ENCODE measurements at places on chromosomes 12 and 14.

DNA sequence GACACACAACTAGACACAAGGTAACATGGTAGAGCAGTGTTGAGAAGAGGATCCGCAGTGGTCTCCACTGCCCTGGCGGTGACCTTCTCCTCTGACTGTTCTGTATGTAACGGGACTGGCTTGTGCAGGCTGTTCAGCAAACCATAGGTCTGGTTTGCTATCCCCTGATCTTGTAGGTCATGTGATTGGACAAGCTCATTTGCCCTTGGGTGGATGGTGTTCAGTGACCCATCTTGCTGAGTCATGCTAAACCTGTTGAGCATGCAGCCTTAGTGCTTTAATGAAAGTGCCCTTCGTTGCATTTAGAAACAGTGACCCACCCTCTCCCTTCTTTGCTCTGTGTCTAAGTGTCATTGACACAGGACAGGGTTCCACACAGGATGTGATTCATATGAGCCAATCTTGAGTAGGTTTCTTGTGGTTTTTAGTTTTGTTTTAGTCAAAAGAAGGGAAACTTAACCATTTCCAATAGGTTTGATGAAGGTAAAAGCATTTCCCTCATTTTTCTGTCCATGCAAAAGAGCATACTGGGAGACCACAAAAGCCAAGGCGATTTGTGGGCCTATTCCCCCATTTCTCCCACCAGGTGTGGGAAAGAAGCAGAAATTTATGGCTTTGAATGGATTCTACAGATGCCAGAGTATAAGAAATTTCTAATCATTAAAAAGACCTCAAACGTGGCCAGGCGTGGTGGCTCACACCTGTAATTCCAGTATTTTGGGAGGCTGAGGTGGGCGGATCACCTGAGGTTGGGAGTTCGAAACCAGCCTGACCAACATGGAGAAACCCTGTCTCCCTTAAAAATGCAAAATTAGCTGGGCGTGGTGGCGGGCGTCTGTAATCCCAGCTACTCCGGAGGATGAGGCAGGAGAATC lies 32.6 kb upstream of the HIF1A start:
- peak; percentile 86 for DNase-seq

GRCh38 chr12:124545508-124546418 lies 21.6 kb downstream of the NCOR2 start:
- DNase-seq: peak; percentile 53

GRCh38 chr12:25811656-25812126 lies 146.8 kb upstream of the RASSF8 start:
- DNase-seq: no peak

- no peak for DNase-seq
These were observed 34.3 kb upstream of the CHST11 start for GRCh38 chr12:104422441-104422840.

DNA sequence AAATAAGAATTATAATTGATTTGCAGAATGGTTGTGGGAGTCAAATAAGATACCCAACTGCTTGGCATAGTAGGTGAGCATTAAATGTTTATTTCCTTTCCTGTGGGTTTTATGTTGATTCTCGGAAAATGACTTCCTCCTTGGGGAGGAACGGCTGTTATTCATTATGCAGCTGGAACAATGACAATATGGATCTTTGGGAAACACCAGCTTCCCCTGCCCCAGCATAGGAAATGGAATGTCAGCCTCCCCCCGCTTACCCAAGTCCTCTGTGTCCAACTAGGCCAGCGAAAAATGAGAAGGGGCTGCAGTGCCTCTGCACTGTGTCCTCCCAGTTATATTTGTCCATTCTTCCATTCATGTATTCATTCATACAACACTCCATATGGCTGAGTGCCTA lies 11.7 kb upstream of the CCDC177 start:
- DNase-seq: no peak

DNA sequence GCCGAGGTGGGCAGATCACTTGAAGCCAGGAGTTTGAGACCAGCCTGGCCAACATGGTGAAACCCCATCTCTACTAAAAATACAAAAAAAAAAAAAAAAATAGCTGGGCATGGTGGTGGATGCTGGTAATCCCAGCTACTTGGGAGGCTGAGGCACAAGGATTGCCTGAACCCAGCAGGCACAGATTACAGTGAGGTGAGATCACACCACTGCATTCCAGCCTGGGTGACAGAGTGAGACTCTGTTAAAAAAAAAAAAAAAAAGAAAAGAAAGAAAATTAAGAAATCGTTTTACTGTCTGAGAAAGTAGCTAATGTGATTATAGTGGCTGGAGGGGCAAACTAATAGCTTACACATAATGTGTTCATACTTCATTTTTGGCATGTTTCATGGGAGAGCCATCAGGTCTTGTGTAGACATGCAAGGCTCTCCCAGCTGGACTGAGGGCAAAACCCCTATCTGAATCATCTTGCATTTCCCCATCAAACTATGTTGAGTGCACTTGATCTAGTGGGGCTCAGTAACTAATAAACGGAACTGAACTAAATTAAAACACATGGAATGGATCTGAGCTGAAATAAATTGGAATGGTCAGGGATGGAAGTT lies 16.2 kb downstream of the KIF21A start:
- DNase-seq: no peak

DNA sequence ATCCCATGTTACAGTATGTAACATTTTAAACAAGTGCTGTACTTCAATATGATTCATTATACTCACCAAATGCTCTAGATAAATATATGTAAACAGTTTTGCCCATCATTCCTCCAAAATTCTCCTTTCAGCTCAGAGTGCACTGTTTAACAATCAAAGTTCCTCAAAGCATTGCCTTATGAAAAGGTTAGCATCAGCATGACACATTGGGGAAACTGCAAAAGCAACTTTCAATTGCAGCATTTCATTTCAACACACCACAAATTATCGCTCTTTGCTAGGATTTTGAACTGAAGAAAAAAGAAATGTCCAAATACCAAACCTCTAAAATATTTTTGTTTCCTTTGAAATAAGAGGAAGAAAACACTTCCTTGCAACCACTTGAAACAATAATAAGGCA lies 413.2 kb downstream of the FLRT2 start:
- DNase-seq: no peak

GRCh38 chr12:31853977-31854376 lies 105.2 kb upstream of the RESF1 start:
- DNase-seq: no peak

GRCh38 chr12:93860668-93861373 lies 183.6 kb downstream of the CRADD start:
- DNase-seq: no peak

DNA sequence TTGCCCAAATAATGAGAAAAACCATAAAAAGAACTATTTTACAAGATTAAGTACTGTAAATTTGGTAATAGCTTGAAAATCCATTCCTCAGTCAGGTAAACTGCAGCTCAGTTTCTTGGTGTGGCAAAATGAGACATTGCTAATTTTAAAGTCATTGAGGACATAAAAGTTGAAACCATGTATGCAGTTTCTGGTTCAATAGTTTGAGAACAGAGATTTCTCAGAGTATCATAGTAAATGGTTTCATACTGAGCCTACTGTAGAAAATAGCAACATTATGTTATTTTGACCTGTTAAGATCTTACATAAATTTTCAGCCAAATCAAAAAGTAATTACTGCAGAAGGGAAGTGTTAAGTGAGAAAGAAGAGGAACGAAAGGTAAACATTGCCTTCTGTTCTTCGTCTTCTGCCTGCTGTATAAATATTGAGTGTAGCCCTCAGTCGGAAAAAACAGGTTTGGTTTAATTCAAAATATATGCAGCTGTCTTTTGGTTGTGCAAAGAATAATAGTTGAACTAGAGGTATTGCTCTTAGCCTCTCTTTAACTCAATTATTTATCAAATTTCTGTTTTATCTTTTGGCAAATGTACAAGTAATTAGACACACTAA lies 119.6 kb downstream of the SYNE2 start:
- DNase-seq: no peak

DNA sequence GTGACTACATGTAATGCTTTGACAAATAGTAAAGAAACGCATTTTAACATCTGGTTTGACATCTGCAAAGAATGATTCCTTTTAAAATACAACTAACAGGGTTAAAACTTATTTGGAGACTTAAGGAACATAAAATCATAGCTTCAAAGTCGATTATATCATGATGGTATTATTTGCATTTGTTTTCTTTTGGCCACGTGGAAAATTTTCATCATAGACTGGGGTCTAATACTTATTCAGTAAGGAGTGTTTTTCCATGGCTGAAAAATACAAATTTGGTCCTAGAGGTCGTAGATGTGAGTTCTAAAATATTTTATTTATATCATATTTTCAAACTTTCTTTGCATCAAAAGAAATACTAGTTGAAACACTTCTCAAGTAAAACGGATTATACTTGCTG lies 31.5 kb upstream of the LMNTD1 start:
- no peak for DNase-seq

GRCh38 chr14:93023039-93023438 lies 92.7 kb downstream of the ITPK1 start:
- DNase-seq: no peak

GRCh38 chr14:66483322-66483721 lies 2.8 kb upstream of the CCDC196 start:
- no peak for DNase-seq

DNA sequence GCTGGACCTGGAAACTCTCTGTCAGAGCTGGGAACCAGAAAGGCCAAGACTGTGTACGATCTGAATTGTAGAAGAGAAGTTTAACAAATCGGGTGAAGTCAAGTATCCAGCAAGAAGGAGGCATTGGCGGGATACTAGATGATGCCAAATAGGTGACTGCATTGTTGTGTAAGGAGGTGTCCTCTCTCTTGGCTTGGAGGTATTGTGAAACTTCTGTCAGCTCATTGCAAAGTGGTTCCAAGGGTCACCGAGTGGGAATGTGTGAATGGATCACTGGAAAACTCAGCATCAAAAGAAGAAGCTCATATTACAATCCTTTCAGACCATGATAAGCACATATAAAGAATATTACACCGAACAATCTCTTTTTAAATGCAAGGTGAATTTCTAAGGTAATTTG lies 11.7 kb downstream of the NAV3 start:
- no peak for DNase-seq
